ENCODE measurements at places on chromosomes 12 and 14. TPM values are rescaled to one million over a fixed set of nuclear protein-coding genes. Genes with fewer than 3 reads are reported as not detected.

The NGB gene
- 4.9 TPM for total RNA-seq

The CACNA1C gene
- 20.0 TPM for total RNA-seq

The CMA1 gene
- not detected for total RNA-seq

The NINJ2 gene
- 2.9 TPM for total RNA-seq

The POMT2 gene
- 14.3 TPM for total RNA-seq

The RBMS2 gene
- 2.4 TPM for total RNA-seq
